ENCODE measurements at places on chromosomes 5 and 9. TPM values are rescaled to one million over a fixed set of nuclear protein-coding genes. Genes with fewer than 3 reads are reported as not detected.
A peak's percentile ranks its signal among the peaks of the same experiment; 100 is the strongest.

C5orf52 gene
- not detected for total RNA-seq

SCGB3A1 gene
- total RNA-seq = 1.2 TPM

CDC20B gene
- not detected for total RNA-seq

BRD9 gene
- 22.6 TPM for total RNA-seq

INSL4 gene
- total RNA-seq = not detected

TICAM2 gene
- 7.3 TPM for total RNA-seq

PFN3 gene
- not detected for total RNA-seq

TMEM174 gene
- total RNA-seq = not detected

KCNIP1 gene
- total RNA-seq = 2.2 TPM

FREM1 gene
- total RNA-seq = 3.3 TPM

FGF10 gene
- total RNA-seq = 2.8 TPM

DNA sequence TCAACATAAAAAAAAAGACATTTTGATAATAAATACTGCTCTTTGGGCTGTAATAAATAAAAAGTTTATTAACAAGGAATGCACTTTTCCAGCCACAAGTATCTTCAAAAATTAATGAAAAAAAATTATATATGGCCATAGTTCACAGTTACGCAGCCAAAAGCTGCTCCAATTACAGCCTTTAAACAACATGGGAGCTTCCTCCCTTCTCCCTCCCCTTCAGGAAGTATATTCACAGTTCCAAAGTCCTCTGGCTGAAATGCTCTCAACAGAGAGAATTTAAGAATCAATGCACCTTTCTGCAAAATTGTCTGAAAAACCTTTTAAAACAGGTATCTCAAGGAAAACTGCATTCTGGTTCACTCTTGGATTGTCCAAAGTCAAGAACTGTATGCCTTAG, 5.9 kb downstream of the PLK2 start:
- DNase-seq = no peak

DNA sequence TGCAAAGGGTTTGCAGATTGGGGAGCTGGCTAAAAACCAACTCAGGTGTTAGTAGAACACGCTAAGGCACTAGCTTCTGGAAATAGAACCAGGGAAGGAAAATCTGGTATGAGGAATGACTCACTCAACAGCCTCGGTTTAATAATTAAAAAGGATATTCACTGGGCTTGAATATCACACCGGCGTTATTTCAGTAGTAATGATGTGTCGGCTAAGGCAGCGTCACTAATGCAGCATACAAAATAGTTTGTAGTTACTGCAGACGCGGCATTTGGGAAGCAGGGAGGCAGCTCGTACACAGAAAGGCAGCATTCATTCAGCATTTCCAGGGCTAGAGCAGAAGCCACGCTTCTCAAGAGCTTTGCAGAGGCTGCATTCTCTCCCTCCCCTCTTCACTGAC, 1.7 kb downstream of the ADRA1B start:
- no peak for DNase-seq

- no peak for DNase-seq
Observed at GRCh38 chr9:99137225-99137624, 32.3 kb downstream of the TGFBR1 start.

- no peak for DNase-seq
Observed at GRCh38 chr5:36535378-36535777, 71.0 kb upstream of the SLC1A3 start.

DNA sequence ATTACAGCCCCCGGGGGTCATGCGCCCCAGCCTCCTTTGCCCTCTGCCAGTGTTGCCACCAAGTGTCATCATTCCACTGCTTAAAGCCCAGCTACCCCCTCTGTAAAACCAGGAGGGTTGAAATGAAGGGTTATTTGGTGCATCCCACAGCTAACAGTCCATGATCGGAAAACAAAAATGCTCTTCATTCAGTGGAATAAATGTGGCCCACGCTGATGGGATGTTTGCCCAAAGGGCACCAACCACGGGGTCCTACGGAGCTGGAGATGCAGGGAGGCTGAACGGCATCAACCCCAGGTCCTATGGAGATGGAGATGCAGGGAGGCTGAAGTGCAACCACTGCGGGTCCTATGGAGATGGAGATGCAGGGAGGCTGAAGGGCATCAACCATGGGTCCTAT, 218.5 kb upstream of the IRX1 start:
- no peak for DNase-seq

GRCh38 chr9:85064811-85065371, 395.4 kb downstream of the NTRK2 start:
- no peak for DNase-seq

GRCh38 chr9:135961277-135961715, at the start of gene UBAC1:
Gene UBAC1 (minus strand): TSS chr9:135961373. CDS start chr9:135961162, 211 bp downstream.
- DNase-seq = peak; percentile 96

DNA sequence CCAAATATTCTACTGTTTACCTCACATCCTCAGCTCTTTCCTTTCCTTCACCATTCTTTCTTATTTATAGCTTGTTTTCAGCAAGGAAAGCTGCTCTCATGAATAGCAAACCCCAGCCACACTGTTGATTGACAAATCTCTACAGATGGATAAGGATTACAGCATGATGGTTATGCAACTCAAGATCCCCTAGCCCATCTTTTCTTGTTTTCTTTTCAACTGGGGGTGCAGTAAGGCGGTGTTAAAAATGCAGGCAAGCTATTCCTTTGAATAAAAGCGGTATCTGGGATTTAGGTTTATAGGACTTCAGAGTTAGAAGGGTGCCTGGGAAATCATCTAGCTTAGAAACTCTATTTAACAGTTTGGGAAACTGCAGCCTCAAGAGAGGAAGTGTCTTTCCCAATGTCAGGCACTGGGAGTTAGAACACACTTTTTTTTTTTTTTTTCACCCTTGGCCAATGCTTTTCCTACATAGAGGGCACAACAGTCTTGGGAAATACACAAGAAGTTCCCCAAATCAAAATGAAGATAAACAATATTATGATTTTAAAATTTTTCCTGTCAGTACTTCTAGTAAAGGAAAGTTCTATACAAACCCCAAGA, 2.6 kb downstream of the SPARC start:
- no peak for DNase-seq

DNA sequence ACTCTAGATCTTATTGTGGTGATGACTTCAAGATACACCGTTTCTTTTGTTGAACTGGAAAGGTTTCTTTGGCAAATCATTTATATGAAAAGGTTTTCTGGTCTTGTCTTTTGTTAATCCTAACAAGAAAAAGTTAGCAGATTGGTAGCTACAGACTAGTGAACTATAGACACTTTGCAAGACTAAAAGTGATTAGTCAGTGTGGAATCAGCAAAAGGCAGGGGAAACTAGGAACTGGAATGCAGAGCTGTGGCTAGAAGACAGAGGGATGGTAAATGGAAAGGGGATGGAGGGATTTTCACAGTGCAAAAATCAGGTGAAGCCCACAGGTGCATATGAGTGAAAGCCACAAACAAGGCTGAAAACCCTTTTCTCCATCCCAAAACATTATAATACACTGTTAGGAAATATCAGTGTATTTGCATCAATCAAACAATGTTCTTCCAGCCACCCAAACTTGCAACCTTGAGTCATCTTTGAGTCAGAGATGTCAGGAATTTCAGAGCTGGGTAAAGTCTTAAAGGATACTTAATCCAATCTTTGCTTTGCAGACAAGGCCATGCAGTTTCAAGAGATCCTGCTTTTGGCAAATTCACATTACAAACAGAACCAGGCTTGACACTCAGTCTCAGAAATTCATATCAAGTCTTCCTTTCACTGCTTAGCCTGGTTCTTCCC, 52.7 kb downstream of the PLK2 start:
- DNase-seq = no peak

DNA sequence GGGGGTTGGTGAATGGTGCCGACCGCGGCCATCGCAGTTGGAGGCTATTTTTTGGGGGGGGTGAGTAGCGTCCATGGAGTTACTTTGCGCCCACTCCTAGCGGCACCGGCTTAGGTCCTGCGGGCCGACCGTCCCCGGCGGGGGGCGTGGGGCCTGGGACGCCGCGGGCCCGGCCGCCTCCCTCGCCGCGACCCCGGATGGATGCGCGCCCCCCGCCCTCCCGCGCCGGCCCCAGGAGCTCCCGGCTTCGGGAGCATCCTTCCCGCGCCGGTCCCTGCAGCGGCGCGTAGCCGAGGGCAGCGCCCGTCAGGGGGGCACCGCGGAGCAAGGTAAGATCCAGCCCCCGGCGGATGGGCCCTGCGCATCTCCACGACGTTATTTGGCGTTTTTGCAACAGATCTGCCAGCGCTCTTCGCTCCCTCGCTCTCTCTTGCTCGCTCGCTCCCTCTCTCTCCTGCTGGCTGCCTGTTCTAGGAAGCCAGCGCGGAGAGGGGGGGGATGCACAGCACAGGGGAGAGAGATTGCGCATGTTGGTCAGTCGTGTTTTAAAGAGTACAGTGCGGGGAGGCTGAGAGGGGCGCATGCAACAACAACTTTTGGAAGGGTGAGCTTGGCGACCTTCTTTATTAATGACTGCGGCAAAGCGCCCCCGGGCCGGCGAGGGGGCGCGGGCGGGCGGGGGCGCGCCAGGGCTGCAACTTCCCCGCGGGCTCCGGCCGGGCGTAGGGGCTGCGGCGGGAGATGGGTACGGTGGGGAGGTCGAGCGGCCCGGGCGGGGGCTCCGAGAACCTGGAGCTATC, 413 bp downstream of the JADE2 start:
- peak; percentile 91 for DNase-seq

GRCh38 chr5:87867281-87867680, 401.4 kb downstream of the TMEM161B start:
- DNase-seq = no peak

- DNase-seq = no peak
Observed at GRCh38 chr5:122287101-122287500, 24.9 kb upstream of the SNCAIP start.

DNA sequence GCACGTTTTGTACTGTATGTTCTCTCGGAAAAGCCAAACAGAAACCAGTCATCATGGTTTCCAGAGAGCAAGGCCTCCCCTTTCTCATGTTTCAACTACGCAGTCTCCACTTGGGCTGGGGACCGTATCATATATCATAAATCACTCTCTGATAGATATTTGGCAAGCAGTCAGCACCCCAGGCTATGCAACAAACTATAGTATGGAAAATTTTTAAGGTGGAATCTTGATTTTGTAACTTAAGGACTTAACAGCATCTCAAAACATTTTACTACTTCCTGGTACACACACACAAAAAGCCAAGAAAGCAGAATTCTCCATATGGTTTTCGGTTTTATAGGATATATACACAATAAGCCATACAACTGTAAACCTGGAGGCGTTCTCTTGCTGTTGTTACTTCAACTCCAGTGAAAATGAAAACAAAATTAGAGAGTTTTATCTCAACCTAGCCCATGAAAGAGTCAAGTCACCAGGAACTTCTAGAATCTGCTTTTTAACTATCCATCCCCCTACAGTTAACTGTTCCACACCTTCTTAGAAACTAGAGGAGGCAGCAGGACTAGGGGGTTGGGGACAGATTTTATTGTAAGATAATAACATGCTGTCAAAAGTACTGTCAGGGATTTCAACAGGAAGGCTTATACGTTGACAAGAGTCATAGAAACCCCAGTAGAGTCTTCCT, 283.4 kb downstream of the NFIB start:
- DNase-seq = peak; percentile 13

- no peak for DNase-seq
Observed at GRCh38 chr5:5481206-5481605, 58.7 kb downstream of the ICE1 start.

- DNase-seq = no peak
Observed at GRCh38 chr5:158387499-158387898, 528.6 kb upstream of the CLINT1 start.

DNA sequence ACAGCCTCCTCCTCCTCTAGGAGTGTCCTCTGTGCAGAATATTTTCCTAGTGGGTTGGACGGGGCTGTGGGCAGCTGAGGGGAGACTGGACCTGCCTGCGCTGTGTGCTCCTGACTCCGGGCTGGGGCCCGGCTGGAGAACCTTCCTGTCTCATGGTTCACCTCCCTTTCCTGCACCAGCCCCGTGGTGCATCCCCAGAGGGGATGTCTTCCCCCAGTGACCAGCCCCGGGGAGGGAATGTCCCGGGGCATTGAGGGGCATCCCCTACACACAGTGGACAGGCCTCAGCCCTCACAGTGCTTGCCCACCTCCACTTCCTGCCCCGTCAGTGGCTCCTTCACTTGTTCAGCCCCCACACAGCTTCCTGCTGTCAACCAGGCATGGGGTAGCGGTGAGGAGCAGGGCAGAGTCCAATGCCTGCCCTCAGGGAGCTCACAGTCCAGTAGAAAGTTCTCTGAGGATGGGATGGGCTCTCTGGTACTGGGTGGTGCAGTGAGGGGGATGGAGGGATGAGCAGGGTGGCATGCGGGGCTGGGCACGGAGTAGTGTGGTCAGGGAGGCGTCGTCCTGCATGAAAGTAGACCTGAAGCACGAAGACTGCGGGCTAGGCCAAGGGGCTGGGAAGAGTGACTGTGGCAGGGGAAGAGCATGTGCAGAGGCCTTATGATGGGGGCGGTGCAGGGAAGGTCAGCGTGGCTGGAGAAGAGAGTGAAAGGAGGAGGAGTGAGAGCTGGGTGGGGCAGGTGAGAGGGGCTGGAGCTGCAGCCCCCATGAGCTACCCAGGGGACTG, 52.1 kb upstream of the PITX1 start:
- no peak for DNase-seq

- DNase-seq = no peak
Observed at GRCh38 chr5:149770236-149770635, 40.1 kb downstream of the PPARGC1B start.

DNA sequence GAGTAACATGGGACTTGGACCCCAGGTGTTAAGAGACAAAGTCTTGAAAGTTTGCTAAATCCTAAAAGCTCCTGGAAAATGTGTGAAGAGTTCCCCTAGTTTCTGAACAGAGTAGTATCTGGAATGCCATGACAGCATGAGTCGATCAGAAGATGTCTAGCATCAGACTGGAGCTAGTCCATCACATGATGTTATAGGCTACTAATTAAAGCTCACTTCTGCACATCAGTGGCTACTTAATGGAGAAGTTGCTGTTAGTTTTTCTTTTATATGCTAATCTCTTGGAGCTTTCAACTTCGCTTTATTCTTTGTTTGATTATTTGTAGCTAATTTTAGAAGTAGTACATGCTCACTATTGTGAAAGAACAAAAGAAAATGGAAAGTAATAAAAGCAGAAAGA, 471.3 kb upstream of the KLF4 start:
- no peak for DNase-seq

GRCh38 chr5:150632305-150633160, 7.9 kb upstream of the SYNPO start:
- peak; percentile 60 for DNase-seq

GRCh38 chr9:76401580-76402354, 7.5 kb upstream of the RFK start:
- no peak for DNase-seq

DNA sequence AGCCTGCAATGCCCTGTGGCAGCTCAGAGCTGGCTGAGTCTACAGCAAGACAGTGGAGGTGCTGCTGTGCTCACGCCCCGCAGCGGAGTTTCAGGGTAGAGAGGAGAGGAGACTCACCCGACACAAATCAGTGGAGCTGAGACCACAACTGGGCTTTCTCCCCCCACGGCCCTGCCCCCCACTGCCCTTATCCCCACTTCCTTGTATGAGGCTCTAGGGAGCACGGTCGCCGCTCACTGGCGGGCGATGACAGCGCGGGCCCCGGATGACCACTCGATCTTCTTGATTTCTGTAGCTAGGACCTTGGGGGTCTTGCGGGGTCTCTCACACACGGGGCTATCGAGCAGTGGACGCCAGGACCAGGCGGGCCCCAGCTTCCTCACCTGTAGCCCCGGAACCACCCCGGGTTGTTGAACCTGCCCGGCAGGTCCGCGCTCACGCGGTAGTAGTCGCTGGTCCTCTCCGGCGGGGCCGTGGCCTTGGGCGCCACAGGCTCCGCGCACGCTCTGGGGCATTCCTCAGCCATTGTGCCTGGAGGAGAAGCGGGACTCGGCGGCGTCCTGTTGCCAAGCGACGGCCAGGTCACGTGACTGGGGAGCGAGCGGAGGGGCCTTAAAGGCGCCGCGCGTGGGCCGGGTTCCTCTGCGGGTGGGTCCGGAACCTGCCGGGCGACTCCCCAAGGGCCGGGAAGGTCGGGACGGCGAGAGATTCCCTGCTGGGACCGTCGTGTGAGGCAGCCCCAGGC, 984 bp upstream of the MRPS2 start:
- peak; percentile 97 for DNase-seq

Data from adrenal gland (tissue), 19 donors.